ENCODE measurements at places on chromosomes 7 and 10. TPM values are rescaled to one million over a fixed set of nuclear protein-coding genes. Genes with fewer than 3 reads are reported as not detected.

- no peak for DNase-seq
These were observed 104.0 kb downstream of the PLXDC2 start for GRCh38 chr10:19920075-19920726.

GRCh38 chr7:922334-923107 lies 32.0 kb downstream of the ADAP1 start:
- DNase-seq: no peak

GRCh38 chr7:15571301-15571878 lies 9.6 kb upstream of the AGMO start:
- peak; percentile 11 for DNase-seq

GRCh38 chr7:130937016-130937415 lies 203.0 kb upstream of the KLF14 start:
- no peak for DNase-seq

Gene GNG11
- 30.9 TPM for total RNA-seq

Gene BHLHA15
- total RNA-seq: 0.33 TPM

Gene ADAP1
- 1.0 TPM for total RNA-seq

All from HFFc6 (cell line).